ENCODE measurements at places on chromosomes 12 and 14.

- DNase-seq = peak; percentile 65
These were observed 28.1 kb upstream of the WNK1 start for GRCh38 chr12:724194-724855.

GRCh38 chr12:128755566-128755965, 68.2 kb downstream of the SLC15A4 start:
- no peak for DNase-seq

DNA sequence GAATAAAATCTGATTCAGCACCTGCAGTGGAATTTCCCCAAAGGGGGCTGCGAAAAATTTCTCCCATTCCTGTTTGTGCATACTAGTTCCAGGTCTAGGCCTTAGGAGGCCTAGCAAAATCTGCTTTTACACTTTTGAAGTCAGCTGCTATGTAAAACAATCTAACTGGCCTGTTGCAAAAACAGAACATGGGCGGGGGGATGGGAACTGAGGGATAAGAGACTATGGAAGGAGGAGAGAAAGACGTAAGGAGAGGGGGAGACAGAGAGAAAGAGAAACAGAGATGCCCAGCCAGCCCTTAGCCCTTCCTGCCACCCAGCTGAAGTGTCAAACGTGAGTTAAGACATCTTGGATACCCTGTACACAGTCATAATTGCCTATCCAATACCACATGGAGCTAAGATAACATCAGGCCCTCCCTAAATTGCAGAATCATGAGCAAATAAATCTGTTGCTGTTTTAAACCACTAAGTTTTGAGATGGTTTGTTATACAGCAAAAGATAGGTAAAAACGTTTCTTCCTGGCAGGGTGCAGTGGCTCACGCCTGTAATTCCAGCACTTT, 45.6 kb downstream of the SPTLC2 start:
- DNase-seq = no peak

DNA sequence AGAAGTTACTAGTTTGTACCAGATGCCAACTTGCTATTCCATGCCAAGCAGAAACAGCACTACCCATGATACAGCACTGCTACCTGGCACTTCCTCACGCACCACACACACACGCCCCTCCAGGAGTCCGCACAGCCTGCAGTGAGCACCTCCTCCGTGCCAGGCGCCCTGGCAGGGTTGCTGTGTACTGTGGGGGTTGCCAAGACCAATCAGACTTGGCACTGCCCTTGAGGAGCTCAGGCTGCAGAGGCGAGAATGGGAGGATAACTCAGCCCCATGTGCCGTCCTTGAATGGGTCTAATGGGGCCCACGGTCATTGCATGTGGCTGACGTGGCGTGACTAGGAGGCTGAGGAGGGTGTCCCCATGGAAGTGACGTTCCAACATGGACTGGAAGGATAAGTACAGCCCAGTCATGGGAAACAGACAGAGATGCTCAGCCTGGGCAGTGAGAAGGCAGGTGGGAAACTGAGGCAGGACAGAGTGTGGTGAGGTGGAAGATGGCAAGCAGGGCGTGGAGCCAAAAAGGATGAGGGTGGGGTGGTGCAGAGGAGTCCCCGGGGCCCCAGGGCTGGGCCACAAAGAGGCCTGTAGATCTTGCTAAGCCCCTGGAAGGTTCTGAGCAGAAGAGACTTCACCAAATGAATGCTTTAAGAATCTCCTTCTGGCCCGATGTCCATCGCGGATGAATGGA, 65.3 kb upstream of the C14orf180 start:
- DNase-seq = no peak

GRCh38 chr12:23751641-23752040, 197.8 kb downstream of the SOX5 start:
- DNase-seq = no peak

- no peak for DNase-seq
These were observed 13.0 kb downstream of the FBXO33 start for GRCh38 chr14:39419272-39419671.

GRCh38 chr12:124013073-124013472, 40.1 kb downstream of the ZNF664 start:
- no peak for DNase-seq

DNA sequence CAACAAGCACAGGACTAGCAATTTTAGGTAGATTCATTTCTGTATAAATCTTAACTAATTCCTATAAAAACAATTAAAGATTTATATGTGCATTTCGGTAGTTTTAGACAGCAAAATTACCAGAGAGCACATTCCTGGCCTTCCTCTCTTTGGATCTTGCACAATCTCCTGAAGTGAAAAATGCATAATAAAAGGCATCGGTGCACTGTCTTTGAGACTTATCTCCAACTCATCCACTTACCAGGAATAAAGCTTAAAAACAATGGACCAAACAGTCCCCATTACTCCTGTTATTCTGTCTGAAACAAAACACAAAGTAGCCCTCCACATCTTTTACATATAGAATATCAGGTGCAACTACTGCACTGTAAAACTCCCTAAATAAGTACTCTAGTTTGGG, 69.3 kb downstream of the HECTD1 start:
- DNase-seq = no peak

DNA sequence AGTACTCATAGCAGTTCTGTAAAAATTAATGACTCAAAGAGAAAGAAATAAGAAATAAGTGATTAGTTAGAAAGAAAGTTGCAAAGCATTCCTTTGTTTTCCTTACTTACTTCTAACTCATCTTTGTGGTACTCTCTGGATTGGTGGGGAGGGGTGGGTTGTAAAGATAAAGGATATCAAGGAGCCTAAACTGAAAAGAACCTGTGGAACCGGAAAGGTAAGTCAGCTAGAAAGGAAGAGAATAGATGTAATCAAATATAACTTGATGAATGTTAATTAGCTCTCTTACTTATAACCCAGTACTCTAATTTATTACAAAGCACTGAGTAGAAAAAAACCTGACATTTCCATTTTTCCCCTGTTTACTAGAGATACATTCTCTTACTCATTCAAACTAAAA, 37.5 kb upstream of the KRR1 start:
- no peak for DNase-seq

- DNase-seq = no peak
These were observed 93.4 kb upstream of the NCOR2 start for GRCh38 chr12:124660851-124661250.

GRCh38 chr12:50097952-50098351, 5.9 kb upstream of the GPD1 start:
- DNase-seq = no peak

- no peak for DNase-seq
These were observed 15.3 kb downstream of the COL2A1 start for GRCh38 chr12:47989023-47989417.

DNA sequence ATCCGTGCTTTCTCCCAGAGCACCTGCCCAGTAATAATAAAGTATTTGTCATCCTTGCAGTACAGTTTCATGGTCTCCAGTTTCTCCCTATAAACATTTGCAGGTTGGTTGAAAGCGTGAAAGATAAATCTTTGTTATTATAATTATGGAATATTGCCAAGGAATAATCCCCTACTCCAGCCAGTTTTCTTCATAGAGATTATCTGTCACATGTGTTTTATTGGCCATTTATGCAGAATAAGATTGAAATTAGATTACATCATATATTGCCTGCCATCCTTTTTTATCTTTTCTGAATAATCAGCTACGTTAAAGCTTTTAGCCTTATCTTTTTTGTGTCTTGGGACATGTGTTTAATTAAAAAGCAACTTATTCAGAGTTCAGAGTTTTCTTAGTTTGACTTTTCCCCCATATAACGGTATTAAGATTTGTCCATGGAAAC, 168.0 kb downstream of the KICS2 start:
- DNase-seq = no peak

GRCh38 chr14:53011053-53011462, 60.2 kb upstream of the FERMT2 start:
- DNase-seq = peak; percentile 5

DNA sequence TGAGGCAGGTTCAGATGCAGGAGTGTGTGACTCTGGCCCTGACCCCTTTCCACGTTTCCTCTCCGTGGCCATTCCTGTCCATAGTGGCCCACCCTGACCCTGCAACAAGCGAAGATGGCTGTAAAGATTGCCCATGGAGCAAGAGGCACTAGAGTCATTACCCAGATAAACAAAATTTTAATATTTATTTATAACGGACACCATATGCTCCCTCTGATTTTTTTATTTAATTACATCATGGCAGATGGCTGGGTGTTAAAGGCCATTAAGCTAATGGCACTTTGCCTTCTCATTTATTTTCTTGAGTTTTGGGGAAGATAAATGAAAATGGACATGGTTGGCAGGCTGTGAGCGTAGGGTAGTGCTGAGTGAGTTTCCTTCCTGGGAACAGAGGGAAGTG, 58.7 kb downstream of the WSCD2 start:
- no peak for DNase-seq

DNA sequence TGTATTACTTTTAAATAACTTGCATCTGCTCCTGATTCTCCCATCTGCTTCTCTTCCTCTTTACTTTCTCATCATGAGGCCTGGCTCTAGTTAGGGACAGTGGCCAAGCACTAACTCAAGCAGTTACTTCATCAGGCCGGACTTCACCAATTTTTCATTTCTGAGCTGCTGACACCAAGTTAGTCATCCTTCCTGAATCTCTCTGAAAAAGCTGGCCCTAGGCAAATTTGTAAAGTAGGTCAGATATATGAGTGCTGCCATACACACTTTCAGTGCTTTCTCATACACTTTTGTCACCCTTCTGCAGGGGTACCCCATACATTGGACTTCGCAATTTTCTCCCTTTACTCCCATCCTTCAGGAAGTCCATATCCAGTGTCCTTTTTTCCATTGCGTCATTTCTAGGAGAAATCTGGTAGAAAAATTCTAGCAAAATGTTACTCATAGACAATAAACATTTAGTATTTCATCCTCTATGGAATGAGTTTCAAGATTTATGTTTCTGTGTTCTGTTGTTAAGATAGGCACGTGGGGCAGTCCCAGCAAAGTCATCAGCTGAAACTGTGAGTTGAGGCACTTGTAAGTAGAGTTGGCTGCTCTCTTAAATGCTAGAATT, 276.8 kb upstream of the TMPO start:
- DNase-seq = peak; percentile 23

GRCh38 chr12:6180268-6181051, 19.7 kb upstream of the CD9 start:
- no peak for DNase-seq

- DNase-seq = no peak
These were observed 66.4 kb upstream of the KRR1 start for GRCh38 chr12:75577812-75578211.

- no peak for DNase-seq
These were observed 140.8 kb upstream of the NEDD1 start for GRCh38 chr12:96766232-96766631.

DNA sequence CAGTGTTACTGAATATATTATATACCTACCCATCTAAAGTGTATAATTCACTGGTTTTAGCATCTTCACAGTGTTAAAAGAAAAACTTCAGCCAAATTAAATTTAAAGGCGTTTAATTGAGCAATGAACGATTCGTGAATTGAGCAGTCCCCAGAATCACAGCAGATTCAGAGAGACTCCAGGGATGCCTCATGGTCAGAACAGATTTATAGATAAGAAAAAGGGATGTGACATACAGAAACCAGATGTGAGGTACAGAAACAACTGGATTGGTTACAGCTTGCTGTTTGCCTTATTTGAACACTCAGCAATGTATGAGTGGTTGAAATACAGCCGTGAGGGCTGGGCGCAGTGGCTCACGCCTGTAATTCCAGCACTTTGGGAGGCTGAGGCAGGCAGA, 84.6 kb downstream of the WNK1 start:
- no peak for DNase-seq

GRCh38 chr14:94857950-94858349, 88.0 kb upstream of the GSC start:
- no peak for DNase-seq

- no peak for DNase-seq
These were observed 82.6 kb upstream of the KCNH3 start for GRCh38 chr12:49456131-49456679.

GRCh38 chr14:84937449-84937848, 592.5 kb upstream of the FLRT2 start:
- no peak for DNase-seq

- no peak for DNase-seq
These were observed 125.5 kb downstream of the RPS29 start for GRCh38 chr14:49460662-49461061.

DNA sequence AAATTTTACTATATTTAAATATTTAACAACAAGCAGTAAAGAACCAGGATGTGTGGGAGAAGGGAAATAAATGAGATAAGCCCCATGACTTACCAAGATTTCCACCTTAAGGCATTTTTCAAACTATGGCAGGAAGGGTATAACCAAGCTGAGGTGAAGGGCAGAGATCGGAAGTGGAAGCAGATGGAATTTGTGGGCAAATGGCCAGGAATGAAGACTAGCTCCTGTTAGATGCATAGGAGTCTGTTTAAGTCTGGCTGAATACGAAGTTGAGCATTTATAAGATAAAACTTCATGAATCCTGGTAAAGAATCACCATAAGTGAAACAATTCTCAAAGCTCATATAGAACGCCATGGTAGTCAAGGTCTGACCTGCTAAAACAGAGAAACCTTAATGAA, 163.5 kb downstream of the DIO2 start:
- no peak for DNase-seq

DNA sequence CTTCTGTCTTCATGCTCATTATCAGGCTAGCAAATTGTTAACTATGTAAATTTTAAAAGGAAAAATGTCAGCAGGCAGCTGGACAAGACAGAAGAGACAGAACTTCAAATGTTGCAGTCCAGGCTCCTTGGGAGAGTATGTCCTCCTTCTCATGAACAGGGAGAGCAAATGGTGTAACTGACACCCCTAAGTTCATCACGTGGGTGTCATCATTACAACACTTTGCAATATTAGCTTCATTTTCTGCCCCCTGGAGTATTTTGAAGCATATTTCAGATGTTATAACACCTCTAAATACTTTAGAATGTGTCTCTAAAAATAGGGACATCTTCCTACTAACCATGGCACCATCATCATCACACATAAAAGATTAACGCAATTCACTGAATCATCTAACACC, 62.1 kb downstream of the ZNF664 start:
- no peak for DNase-seq

- no peak for DNase-seq
These were observed 162.5 kb downstream of the PPM1H start for GRCh38 chr12:62772416-62772955.

GRCh38 chr14:24309538-24310264, at the start of gene LTB4R2:
LTB4R2 (plus strand) TSS chr14:24310140; CDS start chr14:24310665, 525 bp downstream.
- no peak for DNase-seq

GRCh38 chr12:53776872-53777271, 25.1 kb upstream of the CISTR start:
- no peak for DNase-seq

Measured in trophoblast cell (in vitro differentiated cells and primary cell).